ENCODE measurements at places on chromosomes 12 and 14.

- DNase-seq: no peak
Observed at GRCh38 chr12:132089407-132089910, 54.7 kb downstream of the DDX51 start.

GRCh38 chr12:27003421-27004381 is 10.5 kb downstream of the TM7SF3 start:
- peak; percentile 40 for DNase-seq

DNA sequence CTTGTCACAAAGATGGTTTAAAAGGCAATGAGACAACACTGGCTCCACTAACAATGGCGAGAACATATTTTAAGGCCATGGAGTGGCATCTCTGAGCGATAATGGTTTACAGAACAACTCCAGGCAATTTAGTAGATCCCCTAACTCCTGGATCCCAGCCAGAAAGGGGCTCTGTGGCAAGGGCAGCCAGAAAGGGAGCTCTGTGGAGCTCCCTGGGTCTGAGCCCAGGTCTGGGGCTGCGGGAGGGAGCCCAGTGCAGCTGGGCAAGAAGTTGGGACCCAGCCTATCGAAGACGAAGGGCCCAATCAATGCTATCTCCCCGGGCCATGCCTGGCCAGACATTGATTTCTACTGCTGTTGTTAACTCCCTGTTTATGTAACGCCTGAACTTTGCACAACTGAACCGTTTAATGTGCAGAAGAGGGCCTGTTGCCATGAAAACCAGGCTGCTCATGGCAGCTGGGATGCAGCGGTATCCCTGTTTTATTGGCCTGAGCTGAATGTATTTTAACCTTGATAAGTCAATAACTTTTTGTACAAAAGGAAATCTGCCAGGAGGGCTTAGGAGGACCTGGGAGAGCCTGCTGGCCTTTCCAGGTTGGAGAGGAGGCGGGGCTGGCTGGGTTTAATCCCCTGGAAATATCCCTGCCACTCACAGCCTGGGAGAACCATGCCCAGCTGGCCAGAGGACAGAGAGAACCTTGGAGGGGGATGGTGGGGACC is 6.7 kb upstream of the FAM222A start:
- no peak for DNase-seq

GRCh38 chr12:18905134-18905533 is 167.2 kb downstream of the CAPZA3 start:
- DNase-seq: peak; percentile 6

DNA sequence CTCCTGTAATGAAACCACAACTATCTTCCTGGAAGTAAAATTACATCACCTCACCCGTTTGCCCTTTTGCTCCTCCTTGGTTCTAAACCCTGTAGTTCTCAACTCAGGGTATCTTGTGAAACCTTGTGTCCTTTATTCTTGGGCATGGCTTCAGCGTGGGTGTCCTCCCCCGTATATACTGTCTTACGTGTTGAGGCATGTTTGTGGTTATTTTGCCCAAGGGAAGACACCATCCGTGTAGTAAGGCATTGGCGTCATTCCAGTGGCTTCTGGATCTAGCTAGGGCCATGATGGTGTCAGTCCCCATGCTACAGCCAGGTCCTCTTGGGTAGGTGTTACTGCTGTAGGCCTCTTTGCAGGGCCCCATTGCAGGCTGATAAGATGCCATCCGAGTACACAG is 115.4 kb downstream of the ZFP36L1 start:
- DNase-seq: no peak

GRCh38 chr14:68680541-68681051 is 112.3 kb downstream of the ZFP36L1 start:
- DNase-seq: no peak

GRCh38 chr12:45561488-45561887 is 168.0 kb upstream of the ARID2 start:
- DNase-seq: no peak
